ENCODE measurements at places on chromosomes 4 and X.

DNA sequence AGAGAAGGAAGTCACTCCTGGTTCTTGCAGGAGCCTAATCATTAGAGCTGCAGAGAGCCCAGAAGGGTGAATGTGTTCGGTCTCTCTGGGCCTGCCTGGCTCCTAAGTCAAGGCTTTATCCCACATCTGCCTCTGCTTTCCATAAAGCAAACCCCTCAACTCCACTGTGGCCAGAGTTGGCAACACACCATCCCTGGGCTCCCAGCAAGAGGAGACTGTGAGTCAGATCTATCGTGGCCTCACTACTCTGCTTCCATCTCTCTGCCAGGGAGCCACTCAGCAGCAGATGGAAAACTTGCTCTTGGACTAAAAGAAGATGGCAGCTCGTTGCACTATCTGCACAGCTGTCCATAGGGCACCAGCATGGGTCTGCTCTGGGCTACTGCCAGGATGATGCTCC is 348.2 kb downstream of the FBXW7 start:
- no peak for DNase-seq

GRCh38 chr4:84778041-84778440 is 188.4 kb downstream of the WDFY3 start:
- no peak for DNase-seq

DNA sequence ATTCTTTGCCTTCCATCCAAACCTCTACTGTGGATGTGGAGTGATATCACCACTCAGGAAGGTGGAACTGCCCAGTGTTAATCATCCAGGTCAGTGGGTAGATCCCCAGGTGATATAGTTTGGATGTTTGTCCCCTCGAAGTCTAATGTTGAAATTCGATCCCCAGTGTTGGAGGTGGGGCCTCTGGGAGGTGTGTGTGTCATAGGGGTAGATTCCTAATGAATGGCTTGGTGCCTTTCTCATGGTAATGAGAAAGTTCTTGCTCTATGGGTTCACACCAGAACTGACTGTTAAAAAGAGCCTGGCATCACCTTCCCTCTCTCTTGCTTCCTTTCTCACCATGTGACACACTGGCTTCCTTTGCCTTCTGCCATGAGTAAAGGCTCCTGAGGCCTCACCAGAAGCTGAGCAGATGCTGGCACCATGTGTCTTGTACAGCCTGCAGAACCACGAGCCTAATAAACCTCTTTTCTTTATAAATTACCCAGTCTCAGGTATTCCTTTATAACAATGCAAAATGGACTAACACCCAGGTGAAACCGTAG is 6.8 kb upstream of the SOWAHB start:
- no peak for DNase-seq

GRCh38 chr4:175431694-175432093 is 380.4 kb downstream of the GPM6A start:
- no peak for DNase-seq

DNA sequence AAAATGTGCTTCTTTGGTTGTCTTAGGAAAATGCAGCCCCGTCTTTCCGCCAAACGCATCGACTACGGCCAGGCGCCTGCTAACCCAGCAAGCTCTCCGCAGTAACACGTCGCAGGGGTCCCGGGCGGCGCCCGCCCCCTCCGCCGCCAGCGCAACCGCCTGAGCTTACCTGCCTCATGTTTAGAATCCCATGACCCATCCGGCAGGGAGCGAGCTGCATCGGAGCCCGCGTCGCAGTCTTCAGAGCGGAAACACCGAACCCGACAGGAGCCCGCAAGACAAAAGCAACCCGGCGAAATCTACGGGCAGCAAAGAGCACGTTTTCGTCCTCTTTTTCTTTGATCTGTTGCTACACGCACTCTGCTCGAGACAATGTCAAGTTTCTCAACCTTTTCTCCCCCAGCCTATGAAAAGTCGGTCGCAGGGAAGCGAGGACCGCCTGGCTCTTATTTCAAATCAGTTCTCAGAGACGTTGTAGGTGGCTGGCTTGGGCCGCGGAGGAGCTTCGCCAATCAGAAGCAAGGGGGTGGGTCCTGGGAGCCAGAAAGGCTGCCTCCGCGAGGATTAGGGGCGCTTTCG is at the start of gene MID1:
Gene MID1, minus strand, starts transcription at position 465 of the 579 bp plus-strand sequence. CDS start 53,038 bp downstream, outside the sequence.
- no peak for DNase-seq

GRCh38 chrX:118495061-118495921 is at the start of gene DOCK11:
Gene DOCK11 (plus strand): TSS chrX:118495815. CDS start chrX:118495972, 157 bp downstream.
- peak; percentile 77 for DNase-seq

GRCh38 chrX:104137496-104137895 is 19.3 kb downstream of the SLC25A53 start:
- DNase-seq, result no peak
